ENCODE measurements at places on chromosomes 4 and X. TPM values are rescaled to one million over a fixed set of nuclear protein-coding genes. Genes with fewer than 3 reads are reported as not detected.
A peak's percentile ranks its signal among the peaks of the same experiment; 100 is the strongest.

- H3K27me3 ChIP-seq, result no peaks in the 10 kb centered on the region
- no peak for DNase-seq
- H3K27ac ChIP-seq, result peak overlapping the region; percentile 20
- no peaks in the 10 kb centered on the region for H3K36me3 ChIP-seq
Observed at GRCh38 chr4:139808808-139809756, 143.5 kb downstream of the MGST2 start.

DNA sequence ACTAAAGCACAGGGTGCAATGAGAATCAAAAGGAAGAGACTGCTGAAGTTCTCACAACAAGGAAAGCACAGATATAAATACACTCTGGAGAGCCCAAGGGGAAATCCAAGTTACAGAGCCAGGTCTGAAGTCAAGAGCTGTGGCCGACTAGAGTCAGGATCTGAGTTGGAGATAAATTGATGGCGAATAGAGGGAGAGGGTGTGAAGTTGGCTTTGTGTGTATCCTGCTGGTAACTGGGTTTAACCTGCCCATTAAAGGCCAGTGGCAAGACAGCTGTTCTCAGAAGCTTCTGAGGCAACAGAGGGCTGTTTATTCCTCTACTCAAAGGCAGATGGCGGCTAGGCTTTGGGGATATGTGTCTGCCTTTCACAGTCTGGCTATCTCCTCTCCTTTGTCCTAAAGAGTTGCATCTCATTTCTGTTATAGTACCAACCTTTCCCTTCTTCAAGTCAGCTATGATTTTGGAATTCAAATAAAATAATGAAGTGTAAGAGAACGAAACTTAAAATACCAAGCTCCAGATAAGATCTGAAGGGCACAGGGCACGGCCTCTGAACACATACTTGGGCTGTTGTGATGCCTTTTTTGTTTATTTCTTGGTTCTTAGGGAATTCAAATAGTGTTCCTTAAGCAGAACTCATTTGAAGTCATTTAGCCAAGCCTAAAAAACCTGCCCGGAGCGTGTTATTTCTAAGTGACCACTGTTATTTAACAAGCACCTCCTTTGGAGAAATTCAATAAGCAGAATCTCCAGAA lies 142.1 kb downstream of the APBB2 start:
- H3K4me3 ChIP-seq, result no peak overlapping the region
- H3K27me3 ChIP-seq, result no peaks in the 10 kb centered on the region
- no peaks in the 10 kb centered on the region for H3K36me3 ChIP-seq
- peaks cover under 1% of the 10 kb centered on the region for H3K4me1 ChIP-seq
- no peak for DNase-seq

DNA sequence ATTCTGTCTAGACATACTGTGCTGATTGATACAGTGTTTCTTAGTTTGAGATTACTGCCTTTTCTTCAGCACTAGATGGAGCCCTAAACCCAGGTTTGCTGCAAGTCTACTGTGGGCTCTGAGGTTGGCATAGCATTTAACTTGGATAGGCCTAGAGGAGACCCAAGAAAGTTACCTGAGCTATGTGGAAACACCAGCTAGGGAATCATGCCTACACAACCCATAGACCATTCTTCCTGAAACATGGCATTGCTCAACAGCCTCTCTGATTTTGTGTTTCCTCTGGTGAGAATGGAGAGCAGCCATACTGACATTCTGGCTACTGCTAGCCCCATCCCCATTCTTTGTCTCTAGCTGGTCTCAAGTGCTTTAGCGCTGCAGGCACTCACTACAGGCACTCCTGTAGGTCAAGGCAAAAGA lies 287.7 kb upstream of the PCDH18 start:
- no peak overlapping the region for H3K4me3 ChIP-seq
- H3K4me1 ChIP-seq, result no peaks in the 10 kb centered on the region
- peak; percentile 9 for DNase-seq
- H3K36me3 ChIP-seq, result no peaks in the 10 kb centered on the region

PRSS12 gene
- total RNA-seq, result 1.7 TPM

RASSF6 gene
- total RNA-seq, result 17.5 TPM

Measured in prostate gland (tissue), 2 donors.